ENCODE measurements at places on chromosomes 3 and 15.

- DNase-seq: no peak
Measured at GRCh38 chr15:81040757-81041156, 40.0 kb downstream of the TLNRD1 start.

GRCh38 chr15:78625606-78626280 lies 4.9 kb upstream of the CHRNA3 start:
- no peak for DNase-seq

DNA sequence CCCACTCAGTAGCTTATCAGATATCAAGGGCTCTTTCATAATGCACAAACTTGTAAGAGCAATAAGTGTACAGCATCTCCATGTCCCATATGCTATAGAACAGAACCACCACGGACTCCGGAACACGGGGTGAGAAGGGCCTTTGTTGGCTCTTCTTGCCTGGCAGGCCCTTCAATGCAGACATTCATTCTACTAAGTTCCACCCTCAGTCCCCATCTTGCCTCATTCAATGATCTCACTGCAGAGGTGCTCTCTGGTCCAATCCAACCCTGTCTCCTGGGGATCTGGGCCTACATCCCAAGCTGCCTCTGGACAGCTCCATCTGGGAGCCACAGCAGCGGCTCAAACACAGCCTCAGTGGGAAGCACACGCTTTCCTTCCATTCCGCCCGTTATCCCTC lies 16.8 kb downstream of the HACD2 start:
- DNase-seq: no peak

- no peak for DNase-seq
Measured at GRCh38 chr15:55676507-55676906, 66.4 kb downstream of the PRTG start.
